ENCODE measurements at places on chromosomes 6 and 20.

DNA sequence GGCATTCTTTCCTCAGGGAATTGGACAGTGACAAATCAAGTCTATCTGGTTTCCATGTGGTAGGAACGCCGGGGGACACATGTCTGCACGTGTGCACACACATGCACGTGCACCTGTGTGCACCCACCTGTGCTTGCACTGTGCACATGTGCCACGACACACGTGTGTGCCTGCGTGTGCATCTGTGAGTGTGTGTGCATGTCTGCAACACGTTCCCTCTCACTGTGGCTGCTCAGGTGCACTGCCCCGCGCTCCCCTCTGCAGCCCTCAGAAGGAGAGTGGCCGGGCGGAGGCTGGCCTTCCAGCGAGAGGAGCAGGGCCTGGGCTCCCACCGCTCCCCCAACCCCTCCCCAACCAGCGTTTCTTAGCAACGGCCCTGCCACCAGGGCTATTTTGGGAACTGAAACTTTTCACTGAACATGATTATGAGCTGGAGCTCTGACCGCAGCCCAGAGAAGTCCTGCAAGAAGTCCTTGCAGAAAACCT is 147.8 kb downstream of the PHACTR3 start:
- no peak for DNase-seq

DNA sequence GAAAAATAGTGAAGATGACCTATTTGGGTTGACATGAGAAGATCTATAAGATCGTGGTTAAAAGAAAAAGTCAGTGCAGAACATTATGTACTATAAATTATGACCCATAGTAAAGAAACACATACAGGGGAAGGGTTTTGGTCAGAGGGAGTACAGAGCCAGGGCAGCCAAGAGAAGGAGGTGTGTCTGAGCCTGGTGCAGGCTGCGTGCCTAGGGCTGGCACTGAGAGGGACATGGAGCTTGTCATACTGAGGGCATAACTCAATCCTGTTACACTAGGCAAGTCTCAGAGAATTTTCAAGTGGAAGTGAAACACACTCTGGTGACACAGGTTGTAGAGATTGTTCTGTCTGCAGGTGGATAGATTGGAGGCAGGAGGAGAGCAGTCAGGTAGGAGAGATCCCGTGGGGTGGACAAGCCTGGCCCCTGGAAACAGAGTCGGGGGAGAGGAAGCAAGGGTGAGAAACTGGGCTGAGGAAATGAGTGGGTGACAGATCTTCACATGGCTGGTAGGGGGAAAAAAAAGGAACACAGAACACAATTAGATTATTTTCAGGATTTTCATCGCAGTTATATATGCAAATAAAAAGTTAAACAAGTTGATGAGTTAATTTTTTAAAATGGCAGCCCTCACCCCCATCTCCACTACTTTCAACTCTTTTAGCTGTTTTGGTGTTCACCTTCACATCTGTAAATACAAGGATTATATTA is 18.5 kb upstream of the RNF39 start:
- no peak for DNase-seq

DNA sequence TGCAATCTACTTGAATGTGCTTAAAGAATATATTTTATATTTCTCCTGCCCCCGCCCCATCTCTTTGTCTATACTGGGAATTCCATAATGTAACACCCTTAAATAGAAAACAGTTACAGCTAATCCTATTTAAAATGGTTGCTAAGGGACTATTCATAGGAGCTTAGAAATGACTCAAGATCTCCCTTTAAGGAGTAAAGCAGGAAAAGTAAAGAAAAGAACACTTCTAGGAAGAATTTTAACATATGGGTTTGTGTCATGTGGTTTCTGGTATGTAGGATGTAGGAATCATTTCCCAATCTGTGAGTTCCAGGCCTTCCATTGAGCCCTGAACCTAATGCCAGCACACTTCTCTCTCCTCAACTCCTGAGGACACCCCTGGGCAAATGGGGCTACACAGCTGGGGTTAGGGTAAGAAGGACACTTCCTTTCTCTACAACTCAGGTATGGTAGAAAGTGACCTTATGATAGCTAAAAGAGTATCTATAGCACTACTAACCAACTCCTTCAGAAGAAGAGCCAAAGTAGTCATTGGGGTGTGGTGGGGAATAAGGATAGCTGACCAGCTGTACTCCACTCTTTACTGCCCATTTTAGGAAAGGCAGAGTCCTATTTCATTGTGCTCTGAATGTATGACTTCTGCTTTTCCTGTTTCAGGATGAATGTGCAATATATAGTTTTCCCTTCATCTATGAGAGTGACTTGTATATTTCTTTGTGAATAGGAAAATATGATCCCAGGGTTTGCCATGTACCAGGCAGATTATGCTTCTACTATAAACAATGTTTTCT is 27.3 kb downstream of the RIMS1 start:
- DNase-seq: no peak

DNA sequence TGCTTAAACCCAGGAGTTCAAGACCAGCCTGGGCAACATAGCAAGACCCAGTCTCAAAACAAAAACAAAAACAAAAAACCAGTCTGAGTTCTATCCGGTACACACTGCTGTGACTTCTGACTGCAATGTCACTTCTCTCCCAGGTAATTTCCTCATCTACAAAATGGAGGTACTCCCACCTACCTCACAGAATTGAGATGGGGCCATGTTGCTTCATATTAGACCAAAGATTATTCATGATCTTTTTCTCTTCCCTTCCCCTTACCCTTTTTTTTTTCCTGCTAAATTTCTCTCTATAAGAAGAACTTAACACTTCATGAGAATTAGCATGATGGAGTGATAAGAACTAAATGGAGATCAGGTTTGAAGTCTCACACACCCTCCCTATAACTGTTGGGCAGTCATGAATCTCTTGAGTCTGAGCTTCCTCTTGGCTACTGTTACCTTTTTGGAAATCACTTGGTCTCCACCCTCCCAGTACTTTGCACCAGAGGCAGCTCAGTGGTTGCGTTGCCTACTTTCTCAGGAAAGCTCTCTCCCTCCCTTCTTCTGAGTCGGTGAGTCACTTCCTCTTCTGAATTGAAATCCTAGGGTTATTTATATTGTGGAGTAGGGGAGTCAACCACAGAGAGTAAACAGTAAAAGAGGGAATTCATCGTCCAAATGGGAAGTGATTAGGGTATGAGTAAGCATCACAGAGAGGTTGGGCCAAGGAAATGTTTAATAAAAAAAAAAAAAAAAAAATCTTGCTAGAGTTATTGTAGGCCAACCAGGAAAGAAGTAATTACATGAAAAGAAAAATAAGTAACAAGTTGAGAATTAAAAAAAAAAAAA is 59.9 kb upstream of the MAP7 start:
- no peak for DNase-seq

DNA sequence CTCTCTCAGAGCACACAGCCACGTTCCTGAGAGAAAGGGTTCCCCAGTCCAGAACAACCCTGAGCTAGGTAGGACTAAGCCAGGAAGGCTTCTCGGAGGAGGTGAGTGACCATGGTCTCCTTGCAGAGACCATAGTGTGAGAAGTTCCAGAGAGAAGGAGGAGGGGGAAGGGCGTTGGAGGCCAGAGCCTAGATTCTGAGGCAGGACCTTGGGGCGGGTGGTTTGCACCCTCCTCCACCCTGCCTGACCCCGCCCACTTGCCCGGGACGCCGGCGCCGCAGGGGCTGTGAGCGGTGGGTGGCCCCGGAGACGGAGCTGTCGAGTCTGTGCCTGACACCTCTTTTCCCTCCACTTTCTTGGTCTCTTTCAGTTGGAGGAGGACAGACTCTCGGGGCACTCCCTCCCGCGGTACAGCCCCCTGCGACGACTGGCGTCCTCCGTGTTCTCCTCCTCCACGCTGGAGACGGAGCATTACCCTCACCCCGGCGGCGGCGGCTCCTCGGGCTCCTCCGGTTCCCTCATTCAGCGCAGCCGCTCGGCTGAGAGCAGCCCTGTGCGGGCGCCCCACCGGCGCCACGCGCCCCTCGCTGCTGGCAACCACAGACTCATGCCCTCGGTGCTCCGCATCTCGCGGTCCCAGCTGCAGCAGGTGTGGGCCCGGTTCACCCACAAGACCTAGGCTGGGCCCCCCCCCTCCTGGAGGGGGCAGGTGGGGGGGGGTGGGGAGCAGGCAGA is 26.2 kb downstream of the TTBK1 start:
- peak; percentile 45 for DNase-seq

All from naive thymus-derived CD8-positive, alpha-beta T cell (primary cell).